A549 (cell line): ENCODE measurements at places on chromosomes 7 and 10. TPM values are rescaled to one million over a fixed set of nuclear protein-coding genes. Genes with fewer than 3 reads are reported as not detected.

GRCh38 chr7:29287366-29287765, 92.8 kb downstream of the CHN2 start:
- DNase-seq = peak; percentile 40

GRCh38 chr10:120553911-120554310, 96.9 kb downstream of the PLPP4 start:
- no peak for DNase-seq

The GFRA1 gene
- polyA plus RNA-seq = 9.5 to 15.2 TPM (median 13.2 TPM) in 3 replicates

- DNase-seq = peak; percentile 89
Observed at GRCh38 chr10:29811751-29812427, 177.1 kb upstream of the SVIL start.

GRCh38 chr10:118557946-118558345, 37.5 kb downstream of the PRLHR start:
- no peak for DNase-seq

The LIPF gene
- not detected in 3 replicates for polyA plus RNA-seq

- peak; percentile 12 for DNase-seq
Observed at GRCh38 chr7:16268821-16269768, 152.2 kb downstream of the CRPPA start.
